ENCODE measurements at places on chromosomes 3 and 15.

DNA sequence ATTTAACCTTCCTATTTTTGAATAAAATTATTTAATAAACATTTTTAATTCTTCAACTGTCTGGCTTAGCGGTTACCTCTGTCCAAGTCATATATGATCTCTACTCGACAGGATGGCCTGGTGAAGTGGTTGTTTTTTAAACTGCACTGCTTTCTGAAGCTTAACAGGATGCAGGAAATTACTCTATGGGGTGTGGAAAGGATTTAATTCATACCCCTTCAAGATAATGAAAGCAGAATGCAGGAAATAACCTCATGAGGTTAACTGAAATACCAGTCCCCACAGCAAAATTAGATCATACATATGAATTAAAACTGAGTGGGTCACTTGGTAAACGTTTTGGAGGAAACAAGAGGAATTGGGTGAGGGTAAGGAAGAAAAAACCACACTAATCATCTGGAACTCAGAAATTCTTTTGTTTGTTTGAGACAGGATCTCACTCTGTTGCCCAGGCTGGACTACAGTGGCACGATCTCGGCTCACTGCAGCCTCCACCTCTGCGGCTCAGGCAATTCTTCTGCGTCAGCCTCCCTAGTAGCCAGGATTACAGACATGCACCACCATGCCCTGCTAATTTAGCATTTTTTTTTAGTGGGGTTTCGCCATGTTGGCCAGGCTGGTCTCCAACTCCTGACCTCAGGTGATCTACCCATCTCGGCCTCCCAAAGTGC lies 50.1 kb downstream of the LYSMD4 start:
- DNase-seq: no peak

- DNase-seq: no peak
These were observed 12.6 kb upstream of the LCTL start for GRCh38 chr15:66578286-66578875.

- DNase-seq: no peak
These were observed 50.6 kb upstream of the PLXNA1 start for GRCh38 chr3:126932188-126932931.

- DNase-seq: no peak
These were observed 210.2 kb downstream of the THSD4 start for GRCh38 chr15:71325481-71325880.

DNA sequence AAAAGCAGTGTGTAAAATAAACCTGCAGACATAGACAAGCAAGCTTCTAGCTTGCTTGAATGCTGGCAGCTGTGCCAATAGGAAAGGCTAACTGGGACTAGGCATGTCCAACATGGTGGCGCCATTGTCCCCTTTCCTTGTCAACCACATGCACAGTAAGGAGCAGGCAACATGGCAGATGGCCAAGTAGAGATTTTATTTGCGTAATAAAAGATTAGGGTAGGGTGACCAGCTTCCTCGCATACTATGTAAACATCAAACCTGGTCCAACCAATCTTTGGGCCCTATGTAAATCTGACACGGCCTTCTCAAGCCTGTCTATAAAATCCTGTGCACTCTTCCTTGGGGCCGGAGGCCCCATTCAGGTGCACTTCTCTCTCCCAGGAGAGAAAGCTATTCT lies 575.4 kb upstream of the GOLIM4 start:
- DNase-seq: no peak

- DNase-seq: no peak
These were observed 9.2 kb downstream of the RAP2B start for GRCh38 chr3:153171256-153171655.

DNA sequence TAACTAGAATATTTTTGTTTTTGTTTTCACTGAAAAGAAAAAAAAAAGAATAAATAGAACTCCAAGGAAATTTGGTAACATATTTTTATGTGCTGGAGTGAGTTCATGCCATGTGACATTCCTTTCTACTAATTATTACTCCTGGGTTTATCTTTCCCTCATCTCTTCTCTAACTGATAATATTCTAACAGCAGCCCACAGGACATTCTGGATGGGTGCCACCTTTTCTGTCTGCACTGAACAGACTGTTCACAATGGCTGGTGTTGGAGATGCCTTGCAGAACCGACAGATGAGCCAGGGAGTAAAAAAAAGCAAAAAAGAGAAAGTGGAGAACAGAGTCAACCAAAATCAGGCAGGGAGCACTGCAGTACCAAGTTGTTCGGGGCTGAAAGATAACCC lies 151.3 kb downstream of the OR4M2 start:
- no peak for DNase-seq

DNA sequence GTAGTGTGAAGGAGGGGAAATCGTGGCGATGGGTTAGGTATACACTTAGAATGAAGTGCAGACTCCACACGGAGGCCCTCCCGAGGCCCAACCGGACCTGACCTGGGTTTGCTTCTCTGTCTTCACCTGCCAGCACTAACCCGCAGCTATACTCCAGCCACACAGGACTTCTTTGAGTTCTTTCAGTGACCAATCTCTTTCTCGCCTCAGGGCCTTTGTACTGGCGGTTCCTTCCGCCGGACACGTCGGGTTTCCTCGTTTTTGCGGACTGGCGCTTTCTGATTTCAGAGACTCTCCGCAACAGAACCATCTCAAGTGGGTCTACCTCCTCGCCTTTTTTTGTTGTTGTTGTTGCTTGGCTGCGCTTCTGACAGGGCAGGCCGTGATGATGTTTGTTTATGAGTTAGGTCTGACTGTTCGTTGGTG lies at the start of gene NEIL1:
Gene NEIL1, plus strand, starts transcription at position 244 of the 426 bp plus-strand sequence. CDS start 1,867 bp downstream, outside the sequence.
- DNase-seq: no peak

- DNase-seq: no peak
These were observed 1432.1 kb upstream of the GBE1 start for GRCh38 chr3:83193526-83193925.

- no peak for DNase-seq
These were observed 120.5 kb downstream of the XXYLT1 start for GRCh38 chr3:195150181-195151118.

GRCh38 chr3:14601692-14602005 lies 49.9 kb upstream of the CCDC174 start:
- no peak for DNase-seq

GRCh38 chr3:13644341-13645117 lies 95.6 kb downstream of the FBLN2 start:
- DNase-seq: no peak

DNA sequence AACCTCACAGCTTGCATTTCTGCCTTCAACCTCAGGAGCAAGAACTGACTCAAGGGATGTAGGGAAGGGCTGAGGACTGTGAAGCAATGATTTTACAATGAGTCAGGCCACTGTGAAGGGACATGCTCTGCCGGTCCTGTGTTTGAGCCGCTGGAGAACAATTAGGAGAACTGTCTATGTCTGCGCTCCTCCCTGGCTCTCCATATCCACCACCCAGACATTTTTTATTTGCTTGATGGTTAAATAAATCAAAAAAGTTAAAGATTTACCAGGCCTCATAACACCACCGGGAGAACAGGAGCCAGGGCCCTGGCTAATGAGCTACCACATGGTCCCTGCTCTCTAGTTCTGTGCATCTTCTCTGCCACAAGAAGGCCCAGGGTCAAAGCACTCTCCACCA lies 29.6 kb downstream of the SEC61A1 start:
- no peak for DNase-seq

DNA sequence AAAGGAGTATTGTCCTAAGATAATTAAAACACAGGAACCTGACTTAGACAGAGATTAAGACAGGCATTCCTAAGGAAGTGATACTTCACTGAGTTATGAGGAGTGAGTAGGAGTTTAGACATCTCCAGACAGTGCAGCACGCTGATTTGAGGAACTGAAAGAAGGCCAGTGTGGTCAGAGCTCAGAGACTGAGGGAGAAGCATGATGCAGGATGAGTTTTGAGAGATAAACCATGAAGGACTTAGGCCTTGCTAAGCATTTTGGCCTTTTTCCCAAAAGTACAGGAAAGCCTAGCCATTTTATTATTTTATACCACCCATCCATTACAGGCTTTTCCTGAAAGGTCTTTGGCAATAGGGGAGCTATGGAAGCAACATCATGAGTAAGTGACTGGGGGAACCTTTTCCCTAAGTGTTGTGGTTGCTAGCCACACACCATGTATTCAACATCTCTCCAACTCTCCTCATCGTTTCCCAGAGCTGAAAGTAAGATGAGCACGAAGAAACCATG lies 375.6 kb upstream of the TPRG1 start:
- DNase-seq: no peak

GRCh38 chr15:99305761-99306505 lies 54.7 kb downstream of the LRRC28 start:
- DNase-seq: no peak

- peak; percentile 39 for DNase-seq
These were observed 504.2 kb upstream of the PROK2 start for GRCh38 chr3:72288955-72289691.

DNA sequence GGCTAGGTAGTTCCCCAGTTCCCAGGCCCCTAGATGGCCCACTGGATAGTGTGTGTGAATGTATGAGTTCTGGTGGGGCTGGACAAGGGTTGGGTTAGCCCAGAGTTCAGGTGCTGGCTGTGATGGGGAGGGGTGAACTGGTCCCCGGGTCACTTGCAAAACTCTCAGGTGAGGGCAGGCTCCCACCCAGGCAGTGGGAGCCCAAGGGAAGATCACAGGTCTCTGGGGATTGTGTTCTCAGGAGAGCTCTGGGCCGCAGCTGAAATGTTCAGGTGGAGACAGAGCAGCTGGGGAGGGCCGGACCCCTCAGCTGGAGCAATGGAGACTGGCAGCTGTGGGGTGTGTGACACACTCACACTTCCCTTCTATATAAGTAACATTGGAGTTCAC lies 12.8 kb upstream of the FAM98B start:
- DNase-seq: no peak

DNA sequence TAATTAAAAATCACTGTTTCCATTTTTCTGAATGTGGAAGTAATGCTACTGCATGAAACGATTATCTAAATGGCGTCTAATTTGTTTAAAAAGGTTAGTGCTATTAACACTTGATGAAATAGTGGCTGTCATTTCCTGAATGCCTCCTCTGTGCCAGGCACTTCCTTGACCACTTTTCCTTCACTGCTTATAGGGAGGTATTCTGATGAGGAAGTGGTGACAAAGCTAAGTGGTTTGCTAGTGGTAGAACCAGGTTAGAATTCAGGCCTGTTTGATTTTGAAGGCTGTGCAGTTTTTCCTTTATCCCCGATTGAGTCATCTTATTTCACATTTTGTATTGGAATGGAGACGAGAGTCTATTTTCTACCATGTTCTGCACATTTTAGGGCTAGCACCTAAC lies 119.0 kb downstream of the USP13 start:
- no peak for DNase-seq

GRCh38 chr3:12907729-12908128 lies 66.4 kb upstream of the RPL32 start:
- no peak for DNase-seq

DNA sequence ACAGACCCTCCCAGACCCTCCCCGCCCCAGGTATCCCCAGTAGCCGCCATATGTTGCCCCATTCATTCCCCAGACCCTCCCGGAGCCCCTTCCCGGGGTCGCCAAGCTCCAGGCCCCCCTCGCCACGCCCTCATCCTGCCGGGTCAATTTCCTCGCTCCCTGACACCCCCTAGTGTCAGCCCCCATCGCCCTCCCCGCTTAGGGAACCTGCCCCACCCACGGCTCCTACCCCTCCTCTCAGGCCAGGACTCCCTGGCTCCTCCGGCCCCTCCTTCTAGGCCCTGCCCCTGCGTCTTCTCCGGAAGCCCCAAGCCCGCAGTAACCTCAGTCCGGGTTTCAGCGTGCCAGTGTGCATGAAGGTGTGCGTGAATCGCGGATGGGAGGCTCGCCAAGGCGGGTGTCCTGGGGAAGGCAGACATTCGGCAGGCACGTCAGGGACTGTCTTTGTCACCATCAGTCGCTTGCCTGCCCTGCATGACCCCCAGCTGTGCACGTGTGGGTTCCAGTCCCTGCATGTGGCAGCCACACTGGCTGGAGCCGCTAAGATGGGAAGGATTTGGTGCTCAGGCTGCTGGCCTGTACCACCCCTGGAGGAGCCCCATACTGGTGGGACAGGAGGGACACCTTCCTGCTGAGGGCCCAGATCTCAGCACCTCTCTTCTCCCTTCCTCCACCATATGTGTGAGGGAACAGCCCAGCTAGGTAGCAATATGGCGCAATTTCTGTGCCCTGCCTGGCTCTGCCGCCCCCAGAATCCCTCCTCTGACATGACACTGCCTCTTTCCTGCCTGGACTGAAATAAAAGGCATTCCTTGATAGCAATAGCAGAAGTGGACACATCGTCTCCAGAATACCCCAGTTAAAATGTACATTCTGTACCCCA lies 693 bp downstream of the DISP2 start:
- DNase-seq: no peak

- no peak for DNase-seq
These were observed 20.1 kb downstream of the CHRM5 start for GRCh38 chr15:33988384-33988783.

- DNase-seq: no peak
These were observed 32.6 kb downstream of the PPCDC start for GRCh38 chr15:75056036-75056435.

DNA sequence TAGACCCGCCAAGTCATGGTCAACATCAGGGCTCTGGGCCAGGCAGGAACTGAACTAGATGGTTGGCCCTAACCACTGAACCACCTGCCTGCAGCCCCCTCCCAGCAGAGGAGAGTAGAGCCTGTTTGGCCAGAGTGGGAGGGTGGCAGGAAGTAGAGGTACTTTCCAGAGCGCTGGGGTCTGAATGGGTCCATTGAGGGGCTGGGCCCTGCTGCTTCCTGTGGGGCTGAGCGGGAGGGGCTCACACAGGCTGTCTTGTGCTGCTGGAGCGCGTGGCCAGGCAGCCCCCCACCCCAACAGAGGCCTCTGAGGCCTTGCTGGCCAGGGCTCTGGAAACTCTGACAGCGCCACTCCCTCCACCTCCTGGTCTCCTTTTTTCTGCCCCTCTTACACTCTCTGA lies 17.4 kb downstream of the CSPG4 start:
- DNase-seq: no peak

GRCh38 chr3:82281205-82281604 lies 519.8 kb upstream of the GBE1 start:
- DNase-seq: no peak

- no peak for DNase-seq
These were observed 88.7 kb downstream of the GABRG3 start for GRCh38 chr15:27059610-27060202.

- DNase-seq: peak; percentile 73
These were observed 61.0 kb upstream of the ANKRD28 start for GRCh38 chr3:15858547-15859506.

DNA sequence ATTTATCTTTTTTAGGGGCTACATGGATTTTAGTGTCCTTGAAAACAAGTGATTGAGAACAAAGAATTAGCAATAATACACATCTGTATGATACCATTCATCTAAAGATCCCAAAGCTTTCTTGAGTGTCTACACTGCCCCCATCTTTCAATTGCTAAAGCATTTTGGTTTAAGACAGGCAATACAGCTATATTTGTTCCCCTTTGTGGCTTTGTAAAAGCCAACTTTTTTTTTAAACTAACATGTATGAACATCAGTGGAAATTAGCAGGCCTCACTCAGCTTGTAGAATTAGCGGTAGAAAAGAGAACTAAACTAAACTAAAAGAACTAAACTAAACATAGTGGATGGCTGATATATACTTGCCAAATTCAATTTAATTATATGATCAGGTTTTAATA lies 449.6 kb downstream of the MECOM start:
- DNase-seq: no peak

Data from activated T-cell treated with anti-CD3 and anti-CD28 coated beads, Interleukin-2, amount 50 U/mL, for 24 hours (primary cell).